ENCODE measurements at places on chromosomes 5 and 9.
A peak's percentile ranks its signal among the peaks of the same experiment; 100 is the strongest.

DNA sequence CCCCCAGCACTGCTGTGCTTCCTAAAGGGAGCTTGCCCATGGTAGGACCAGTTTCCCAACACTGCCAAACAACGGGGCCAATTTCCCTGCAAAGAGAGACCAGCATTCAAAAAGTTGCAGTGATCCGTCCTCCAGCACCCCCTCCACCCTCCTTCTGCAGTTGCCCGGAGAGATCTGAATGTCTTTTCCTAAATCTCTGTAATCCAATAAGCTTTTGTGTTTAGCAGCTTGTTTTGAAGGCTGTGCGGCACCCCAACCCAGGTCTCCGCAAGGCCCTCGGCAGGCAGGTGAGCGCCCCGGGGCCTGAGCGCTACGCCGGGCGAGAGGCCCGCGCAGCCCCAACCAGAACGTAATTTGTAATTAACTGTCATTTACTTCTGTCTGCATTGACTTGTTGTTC, 366.9 kb upstream of the IRX2 start:
- DNase-seq, result no peak

DNA sequence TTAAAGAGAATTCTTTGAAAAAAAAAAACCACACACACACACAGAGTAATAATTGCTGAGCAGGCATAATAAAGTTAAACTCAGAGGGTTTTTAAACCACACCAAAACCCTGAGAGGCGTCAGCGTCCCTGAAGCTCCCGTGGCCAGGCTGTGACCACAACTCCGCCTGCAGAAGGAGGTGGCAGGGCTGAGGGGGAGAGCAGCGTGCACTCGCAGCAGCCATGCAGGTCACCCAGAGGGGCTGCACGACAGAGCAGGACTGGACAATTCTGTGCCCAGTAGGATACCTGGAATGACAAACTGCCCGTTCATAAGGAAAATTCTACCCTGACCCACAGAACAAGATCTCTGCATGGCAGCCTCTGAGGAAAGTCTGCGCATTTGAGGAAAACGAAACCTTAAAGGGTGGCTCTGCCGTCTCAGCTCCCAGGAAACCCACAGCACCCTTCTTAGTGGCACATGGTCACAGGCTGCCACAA, 44.0 kb downstream of the ROR2 start:
- DNase-seq, result peak; percentile 49

GRCh38 chr9:131851414-131851813, 111.5 kb upstream of the RAPGEF1 start:
- no peak for DNase-seq

DNA sequence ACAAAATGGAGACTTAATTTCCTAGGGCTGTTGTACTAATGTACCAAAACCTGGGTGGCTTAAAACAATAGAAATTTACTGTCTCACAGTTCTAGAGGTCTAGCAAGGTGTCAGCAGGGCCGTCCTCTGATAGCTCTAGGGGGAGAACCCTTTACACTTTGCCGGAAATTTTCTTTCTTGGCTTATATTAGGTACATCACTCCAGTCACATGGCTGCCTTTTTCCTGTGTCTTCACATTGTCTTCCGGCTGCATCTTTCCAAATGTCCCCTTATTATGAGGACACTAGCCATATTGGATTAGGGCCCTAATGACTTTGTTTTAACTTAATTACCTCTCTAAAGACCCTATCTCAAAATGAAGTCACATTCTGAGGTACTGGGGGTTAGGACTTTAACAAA, 5.8 kb downstream of the UHRF2 start:
- no peak for DNase-seq

GRCh38 chr9:87158765-87159164, 211.5 kb upstream of the GAS1 start:
- no peak for DNase-seq

GRCh38 chr5:162193012-162193411, 125.4 kb downstream of the GABRG2 start:
- DNase-seq, result no peak

DNA sequence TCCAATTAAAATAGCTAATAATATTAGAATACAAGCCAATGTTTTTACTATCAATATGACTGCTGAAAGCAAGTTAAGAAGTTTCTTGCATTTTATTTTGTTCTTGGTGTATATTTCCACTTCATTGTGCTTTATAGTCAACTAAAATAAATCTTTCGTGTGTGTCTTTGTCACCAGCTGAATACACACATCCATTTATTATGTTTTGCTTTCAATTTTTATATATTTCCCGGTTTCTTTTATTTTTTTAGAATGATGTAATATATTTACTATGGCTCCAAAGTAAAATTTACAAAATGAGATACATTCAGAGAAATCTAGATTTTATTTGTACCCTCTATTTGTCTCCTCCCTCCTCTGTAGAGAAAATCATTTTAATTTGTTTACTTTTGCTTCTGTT, 495.9 kb upstream of the PAPPA start:
- no peak for DNase-seq

All from inflammatory macrophage treated with lipopolysaccharide for 1 hour (primary cell).